ENCODE measurements at places on chromosomes 5 and 9.

DNA sequence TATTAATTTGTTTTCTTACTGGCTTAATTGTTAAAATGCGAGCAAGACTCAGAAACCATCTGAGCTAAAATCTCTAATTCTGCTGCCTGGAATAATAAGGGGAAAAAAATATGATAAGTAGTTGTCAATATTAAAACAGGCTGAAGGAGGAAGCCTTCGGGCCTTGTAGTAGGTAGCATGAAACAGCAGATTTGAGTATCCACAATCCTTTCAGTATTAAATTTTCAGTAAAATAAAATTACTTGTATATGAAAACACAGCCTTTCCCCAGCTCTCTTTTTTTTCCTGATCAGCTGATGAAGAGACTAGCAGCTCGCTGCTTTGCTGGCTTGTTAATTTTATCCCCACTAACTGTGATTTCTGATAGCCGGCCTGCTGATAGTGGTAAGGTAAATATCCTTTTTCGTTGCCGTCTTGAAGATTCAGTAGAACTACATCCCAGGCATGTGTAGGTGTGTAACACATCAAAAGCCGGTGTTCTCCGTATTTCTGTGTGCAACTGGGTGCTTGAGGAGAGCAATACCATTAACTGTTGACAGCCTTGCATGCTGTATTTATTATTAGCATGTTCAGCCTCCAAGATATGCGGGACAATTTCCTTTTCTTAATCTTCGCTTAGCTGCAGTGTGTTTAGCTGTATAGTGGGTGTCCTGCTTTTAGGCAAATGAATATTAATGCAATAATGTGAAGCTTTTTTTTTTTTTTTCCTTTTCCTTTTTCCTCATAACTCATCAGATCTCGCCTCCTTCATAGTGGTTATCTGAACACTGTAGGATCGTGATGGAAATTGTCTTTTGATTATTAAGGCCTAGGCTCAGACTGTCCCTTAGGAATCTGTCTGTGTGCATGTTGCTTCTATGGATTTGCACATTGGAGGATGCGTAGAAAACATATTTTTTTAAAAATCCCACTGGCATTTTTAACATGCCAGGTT lies 144.6 kb downstream of the SMARCA2 start:
- no peak for DNase-seq

GRCh38 chr5:35794684-35795375 lies 61.9 kb upstream of the IL7R start:
- DNase-seq = no peak

DNA sequence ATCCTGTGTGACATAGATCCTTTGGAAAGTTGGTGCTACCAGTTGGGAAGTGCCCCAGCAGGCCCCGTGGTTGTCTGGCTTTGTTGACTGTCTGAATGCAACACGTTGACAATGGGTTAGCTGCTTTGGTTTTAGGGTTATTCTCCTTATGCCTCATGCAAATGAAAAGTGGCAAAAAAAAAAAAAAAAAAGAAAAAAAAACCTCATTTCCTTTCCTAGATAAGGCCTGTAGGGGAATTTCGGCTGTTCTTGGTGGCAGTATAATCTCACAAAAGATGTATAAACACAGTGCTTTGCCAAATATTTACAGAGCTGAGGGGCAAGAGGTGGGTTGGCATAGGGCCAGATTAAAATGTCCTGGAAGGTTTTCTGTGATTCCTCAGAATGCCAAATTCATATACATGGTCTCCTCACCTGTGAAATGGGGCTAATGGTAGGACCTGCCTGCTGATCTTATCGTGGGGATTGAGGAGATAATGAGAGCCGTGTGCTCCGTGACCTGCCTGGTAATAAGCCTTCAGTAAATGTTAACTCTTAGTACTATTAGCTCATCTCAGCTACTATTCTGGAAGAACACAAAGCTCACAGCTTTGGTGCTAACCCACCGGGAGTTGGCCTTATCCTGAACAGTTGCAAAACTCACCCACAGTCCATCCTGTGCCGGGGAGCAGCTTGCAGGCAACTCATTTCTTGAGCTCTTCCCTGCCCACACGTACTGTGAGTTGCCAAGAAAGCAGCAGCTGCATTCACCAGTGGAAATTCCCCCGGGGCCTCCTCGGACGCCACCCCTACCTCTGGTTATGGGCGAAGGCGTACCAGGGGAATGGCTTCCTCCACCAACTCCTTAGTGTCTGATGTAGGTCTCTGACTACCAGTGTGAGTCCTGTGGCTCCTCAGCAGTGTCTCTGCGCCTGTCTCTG lies 220.3 kb downstream of the NR3C1 start:
- DNase-seq = no peak

GRCh38 chr5:136330353-136331038 lies 34.8 kb downstream of the TRPC7 start:
- peak; percentile 98 for DNase-seq

DNA sequence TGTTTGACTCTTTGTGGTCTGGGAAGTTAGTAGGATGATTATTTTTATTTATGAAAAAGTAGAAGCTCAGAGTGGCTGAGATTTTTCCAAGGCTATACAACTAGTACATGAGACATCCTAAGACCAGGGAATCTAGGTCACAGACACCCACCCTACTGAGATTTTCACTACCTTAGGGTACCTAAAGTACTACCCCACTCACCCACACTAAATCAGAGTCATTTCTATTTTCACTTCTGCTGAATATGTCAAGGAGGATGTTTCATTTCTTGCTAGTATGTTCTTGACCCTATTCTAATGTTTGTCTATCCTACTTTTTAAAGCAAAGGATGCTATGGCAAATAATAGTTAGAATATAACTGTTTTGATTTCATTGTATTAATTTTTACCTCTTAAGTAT lies 206.0 kb downstream of the ATP10B start:
- DNase-seq = no peak

DNA sequence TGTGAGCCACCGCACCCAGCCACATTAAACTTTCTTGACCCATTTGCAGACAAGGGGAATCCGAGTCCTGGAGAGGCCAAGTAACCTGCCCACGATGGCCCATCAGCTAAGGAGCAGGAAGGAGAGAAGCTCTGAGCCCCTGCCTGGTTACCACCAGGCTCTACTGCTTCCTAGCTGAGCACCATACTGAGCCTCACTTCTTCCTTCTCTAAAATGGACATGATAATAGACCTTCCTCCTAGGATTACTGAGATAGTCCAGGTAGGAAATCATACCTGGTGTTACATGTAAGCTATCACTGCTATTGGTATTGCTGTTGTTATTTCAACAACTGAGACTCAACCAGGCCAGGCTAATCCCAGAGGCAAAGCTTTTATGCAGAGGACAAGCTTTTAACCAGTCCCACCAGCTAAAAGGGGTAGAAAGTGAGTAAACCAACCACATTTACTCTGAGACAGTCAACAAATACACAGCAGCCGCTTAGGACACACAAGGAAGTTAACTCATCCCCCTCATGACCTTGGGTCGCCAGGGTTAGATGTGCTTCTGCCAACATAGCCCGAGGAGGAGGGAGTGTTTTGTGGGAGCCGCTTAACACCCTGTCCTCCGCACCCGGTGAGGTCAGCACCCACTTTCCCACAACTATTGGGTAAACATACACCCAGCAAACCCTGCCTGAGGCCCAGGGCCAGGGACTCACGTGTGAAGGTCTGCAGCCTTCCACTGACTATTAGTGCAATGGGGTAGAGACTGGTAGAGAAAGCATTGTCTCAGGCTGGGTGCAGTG lies 20.6 kb upstream of the PTGES start:
- DNase-seq = no peak

DNA sequence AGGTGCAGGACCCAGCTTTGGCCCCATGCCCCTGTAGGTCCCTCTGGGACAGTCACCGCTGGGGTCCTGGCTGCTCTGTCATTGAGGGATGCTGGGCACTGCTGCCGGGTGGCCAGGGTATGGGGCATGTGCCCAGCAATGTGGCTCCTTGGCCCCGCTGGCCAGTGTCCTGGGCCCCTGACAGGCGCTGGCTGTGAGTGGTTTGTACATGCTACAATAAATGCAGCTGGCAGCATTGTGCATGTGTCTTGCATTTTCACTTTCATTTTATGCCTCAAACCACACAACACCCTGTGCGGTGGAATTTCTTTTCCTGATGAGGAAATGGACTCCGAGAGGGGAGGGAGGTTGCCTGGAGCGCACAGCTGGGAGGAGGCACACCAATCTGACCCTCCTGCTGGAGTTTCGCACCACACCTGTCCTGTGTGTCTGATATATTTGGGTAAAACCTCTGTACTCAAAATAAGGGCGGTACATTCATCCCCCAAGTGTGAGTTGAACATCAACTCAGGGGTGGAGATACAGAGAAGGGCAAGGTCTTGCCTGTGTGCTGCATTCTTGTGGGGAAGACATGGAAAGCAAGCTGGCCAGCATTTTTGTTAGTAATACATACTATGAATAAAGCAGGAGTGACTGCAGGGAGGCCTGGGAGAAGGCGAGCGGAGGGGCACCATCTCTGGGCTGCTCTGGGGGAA lies 11.7 kb downstream of the TSPAN17 start:
- DNase-seq = no peak

GRCh38 chr9:2127486-2127885 lies 112.3 kb downstream of the SMARCA2 start:
- no peak for DNase-seq

GRCh38 chr5:173291722-173292658 lies 36.2 kb downstream of the STC2 start:
- no peak for DNase-seq

DNA sequence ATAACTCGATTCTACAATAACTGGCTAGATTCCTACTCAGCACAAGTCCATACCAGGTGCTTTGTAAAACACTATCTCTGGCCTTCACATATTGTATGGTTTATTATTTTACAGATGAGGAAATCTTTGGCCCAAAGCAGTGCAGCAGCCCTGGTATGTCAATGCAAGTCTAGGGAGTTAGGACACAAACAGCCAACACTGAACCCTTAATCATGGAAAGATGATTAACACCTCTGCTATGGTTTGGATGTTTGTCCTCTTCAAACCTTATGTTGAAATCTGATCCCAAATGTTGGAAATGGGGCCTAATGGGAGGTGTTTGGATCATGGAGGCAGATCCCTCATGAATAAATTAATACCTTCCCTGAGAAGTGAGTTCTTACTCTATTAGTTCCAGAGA lies 76.6 kb downstream of the MAPKAP1 start:
- no peak for DNase-seq

GRCh38 chr5:14850419-14851049 lies 21.0 kb downstream of the ANKH start:
- no peak for DNase-seq

DNA sequence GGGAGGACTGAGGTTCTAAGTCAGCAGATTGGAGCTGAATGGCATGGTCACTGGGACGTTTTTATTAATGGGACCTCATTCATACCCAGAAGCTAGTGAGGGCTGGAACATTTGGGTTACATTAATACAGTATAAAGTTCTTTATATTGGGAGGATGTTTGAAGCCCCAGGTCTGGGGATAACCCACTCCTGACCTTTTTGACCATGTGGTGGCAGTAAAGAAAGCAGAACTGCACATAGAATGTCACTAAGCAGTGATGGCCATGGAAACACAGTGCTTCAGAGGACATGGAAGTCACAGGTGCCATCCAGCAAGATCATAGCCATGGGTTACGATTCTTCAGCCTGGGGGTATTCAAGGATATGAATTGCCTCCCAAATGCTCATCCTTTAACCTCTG lies 176.0 kb downstream of the ATP10B start:
- DNase-seq = no peak

DNA sequence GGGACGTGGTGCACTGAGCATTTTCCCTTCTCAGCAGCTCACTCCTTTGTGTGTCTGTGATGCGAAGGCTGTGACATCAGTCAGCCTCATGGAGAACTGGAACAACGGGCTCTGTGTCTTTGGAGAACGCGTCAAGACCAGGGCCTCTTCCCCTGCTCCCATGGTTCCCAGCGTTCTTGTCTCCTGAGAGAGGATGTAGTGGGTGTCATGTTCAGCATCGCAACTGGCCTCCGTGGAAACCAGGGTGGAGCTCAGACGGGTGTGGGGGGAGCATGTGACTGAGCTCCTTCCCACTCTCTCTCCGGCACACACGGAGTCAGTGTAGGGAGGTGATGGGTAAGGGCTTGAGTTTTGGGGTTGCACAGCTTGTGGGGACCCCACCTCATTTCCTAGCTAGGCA lies 59.7 kb downstream of the TENT4A start:
- peak; percentile 10 for DNase-seq

- DNase-seq = no peak
Observed at GRCh38 chr5:168312606-168313295, 21.3 kb downstream of the WWC1 start.

DNA sequence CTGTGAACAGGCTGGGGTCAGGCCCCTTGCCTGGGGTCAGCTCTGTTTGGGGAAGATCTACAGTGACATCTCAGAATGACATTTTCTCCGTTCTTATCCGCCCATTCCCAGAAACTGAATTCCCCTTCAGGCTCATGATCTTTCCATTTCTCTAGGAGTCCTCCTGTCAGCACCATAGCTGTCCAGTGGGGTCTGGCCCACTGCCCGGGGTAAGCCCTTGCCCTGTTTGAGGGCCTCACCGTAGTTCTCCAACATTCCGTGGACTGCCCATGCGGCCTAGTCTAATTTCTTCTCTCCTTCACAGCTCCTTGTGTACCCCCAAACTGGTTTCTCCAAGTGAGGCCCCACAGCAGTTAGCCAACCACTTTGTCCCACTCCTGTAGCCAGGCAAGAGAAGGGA lies 68.4 kb downstream of the ENTREP1 start:
- no peak for DNase-seq

DNA sequence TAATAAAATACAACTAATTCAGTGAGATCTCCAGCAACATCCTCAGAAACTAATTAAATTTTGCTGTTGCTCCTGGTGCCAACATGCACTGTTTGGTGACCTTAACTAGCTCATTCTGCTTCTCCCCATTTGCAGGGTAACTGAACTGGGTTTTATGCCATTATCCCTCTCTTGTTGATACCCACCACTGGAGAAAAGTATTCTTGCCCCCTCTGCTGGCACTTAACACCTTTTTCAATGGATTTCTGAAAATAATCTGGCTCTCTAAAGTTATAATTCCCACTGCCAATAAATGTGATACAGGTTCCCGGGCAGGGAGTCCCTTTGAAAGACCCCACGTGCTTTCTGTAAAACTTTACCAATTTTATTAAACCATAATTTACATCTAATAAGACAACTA lies 394.3 kb downstream of the OSTF1 start:
- no peak for DNase-seq

- no peak for DNase-seq
Observed at GRCh38 chr5:77483682-77484081, 8.4 kb downstream of the WDR41 start.

- no peak for DNase-seq
Observed at GRCh38 chr5:77186652-77187370, 23.7 kb upstream of the PDE8B start.

- peak; percentile 16 for DNase-seq
Observed at GRCh38 chr5:159156426-159157238, 52.7 kb downstream of the RNF145 start.

- DNase-seq = no peak
Observed at GRCh38 chr9:112378328-112379176, 1.4 kb upstream of the HSDL2 start.

DNA sequence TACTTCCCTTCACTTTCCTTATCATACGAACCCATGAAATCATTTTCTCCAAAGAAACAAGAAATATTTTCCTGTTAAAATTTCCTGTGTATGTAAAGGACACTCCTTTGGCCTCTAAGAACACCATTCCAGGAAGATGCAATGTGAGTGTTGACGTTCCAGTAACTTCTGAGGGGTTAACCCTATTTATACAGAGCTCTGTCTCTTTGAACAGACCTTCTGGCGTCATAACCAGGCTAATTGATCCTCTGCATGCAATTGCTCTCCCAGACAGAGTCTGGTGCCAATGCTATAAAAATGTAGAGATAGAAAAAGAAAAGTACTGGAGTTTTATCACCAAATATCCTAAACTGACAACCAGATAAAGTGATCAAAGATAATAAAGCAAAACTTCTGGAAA lies 218.5 kb downstream of the TLE1 start:
- no peak for DNase-seq

Data from NCI-H187 treated with DMSO at 0.1 percent for 48 hours (cell line).